OCI-M1 (cell line): ENCODE measurements at places on chromosomes 2 and 18.

GRCh38 chr2:142515493-142515892 lies 362.0 kb upstream of the KYNU start:
- peak; percentile 8 for DNase-seq

- no peak for DNase-seq
These were observed 38.0 kb downstream of the RNF152 start for GRCh38 chr18:61854578-61855448.

GRCh38 chr18:39911716-39912115 lies 2043.3 kb upstream of the PIK3C3 start:
- DNase-seq = no peak

GRCh38 chr18:28256166-28256565 lies 79.2 kb upstream of the CDH2 start:
- DNase-seq = no peak

DNA sequence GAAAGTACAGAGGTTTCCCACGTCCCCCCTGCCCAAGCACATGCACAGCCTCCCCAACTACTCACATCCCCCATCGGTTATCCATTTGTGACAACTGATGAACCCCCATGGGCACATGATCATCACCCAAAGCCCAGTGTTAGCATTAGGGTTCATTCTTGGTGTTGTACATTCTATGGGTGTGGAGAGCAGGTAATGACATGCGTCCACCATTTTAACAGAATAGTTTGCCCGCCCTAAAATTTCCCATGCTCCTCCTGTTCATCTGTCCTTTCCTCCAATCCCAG lies 74.3 kb downstream of the LONRF2 start:
- no peak for DNase-seq

DNA sequence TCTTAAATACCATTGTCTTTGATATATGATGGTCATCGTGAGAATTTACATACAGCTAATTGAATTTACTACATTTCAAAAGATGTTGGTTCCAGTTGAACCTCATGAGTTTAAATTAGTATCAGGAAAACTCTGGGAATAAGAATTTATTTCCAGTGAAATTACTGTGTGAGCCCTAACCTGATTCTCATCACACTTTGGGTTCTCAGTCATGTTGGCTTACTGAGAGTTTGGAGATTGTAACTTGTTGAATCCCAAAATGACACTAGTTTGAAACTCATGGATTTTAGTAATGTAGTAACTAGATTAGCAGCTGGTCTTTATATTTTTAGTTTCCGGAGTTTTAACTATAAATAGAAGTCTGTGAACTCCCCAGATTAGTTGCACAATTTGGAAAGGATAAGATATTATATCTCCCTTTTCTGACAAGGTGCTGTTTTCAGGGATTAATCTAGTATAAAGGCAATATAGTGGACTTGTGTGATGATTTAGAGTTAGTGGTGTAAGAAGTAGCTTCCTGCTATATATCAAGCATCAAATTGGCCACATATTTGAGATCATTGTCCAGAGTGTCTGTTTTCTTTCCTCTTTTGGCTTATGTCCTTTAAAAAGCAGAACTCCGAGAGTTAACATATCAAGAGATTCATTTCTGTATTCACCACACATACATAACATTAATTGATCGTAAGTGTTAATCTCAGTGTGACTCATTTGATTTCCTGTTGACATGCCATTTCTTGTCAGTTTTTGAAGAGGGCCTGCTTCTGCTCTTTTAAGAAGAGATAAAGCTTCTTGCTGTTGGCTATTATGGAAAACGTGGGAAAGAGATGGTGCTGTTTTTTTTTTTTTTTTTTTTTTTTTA lies 15.7 kb downstream of the NDUFV2 start:
- DNase-seq = peak; percentile 89

- no peak for DNase-seq
These were observed 122.8 kb upstream of the WDSUB1 start for GRCh38 chr2:159409116-159409800.

GRCh38 chr2:9261231-9261883 lies 54.7 kb downstream of the ASAP2 start:
- peak; percentile 4 for DNase-seq

DNA sequence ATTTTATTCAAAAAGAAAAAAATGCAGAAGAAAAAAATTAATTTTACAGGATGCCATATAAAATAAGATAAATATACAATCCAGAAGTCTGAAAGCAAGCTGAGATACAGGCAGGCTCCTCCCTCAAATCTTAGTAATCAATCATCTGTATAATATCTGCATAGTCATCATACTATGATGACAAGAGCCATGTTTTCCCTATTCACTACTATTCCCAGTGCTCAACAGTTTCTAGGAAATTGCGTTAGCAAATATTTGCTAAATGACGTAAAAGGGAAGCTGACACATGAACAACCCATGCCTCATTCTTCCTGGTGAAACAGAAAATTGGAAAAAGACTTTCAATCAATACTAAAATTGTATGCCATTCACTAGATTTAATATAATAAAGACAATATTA lies 793.2 kb downstream of the SUCLG1 start:
- no peak for DNase-seq

DNA sequence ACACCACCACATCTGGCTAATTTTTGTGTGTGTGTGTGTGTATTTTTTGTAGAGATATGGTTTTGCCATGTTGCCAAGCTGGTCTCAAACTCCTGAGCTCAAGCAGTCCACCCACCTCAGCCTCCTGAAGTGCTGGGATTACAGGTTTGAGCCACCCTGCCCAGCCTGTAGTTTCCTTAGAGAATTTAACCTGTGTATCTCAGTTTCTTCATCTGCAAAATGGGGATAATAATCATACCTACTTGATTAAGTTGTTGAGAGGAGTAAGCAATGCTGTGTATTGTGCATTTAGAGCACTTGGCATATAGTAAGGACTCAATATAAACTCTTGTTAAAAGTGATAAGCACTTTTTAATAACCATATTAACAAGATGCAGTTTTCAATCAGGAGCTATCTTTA lies 6.3 kb upstream of the SANBR start:
- no peak for DNase-seq

DNA sequence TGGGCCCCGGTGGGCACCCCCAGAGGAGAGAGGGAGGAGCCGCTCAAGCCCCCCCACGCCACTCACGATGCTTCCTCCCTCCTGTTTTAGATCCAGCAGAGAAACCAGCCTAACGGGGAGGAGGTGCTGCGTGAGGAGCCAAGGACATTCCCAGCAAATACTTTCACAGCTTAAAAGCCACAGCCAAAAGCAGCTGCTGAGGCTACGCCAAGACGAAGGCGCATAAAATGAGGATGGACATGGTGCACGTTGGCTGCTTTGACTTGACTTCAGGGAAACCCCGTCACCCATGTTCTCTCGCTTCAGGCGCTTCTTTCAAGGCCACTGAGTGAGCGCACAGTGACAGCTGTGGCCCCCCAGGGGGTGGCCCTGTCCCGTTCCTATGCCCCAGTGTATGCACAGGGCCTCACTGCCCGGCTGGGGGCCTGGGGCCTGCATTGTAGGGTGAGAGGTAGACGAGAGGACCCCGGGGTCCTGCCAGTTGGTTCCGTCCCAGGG lies 72.1 kb upstream of the PXDN start:
- no peak for DNase-seq

- no peak for DNase-seq
These were observed 160.8 kb upstream of the HAAO start for GRCh38 chr2:42953216-42953615.
